ENCODE measurements at places on chromosomes 3 and 15.

DNA sequence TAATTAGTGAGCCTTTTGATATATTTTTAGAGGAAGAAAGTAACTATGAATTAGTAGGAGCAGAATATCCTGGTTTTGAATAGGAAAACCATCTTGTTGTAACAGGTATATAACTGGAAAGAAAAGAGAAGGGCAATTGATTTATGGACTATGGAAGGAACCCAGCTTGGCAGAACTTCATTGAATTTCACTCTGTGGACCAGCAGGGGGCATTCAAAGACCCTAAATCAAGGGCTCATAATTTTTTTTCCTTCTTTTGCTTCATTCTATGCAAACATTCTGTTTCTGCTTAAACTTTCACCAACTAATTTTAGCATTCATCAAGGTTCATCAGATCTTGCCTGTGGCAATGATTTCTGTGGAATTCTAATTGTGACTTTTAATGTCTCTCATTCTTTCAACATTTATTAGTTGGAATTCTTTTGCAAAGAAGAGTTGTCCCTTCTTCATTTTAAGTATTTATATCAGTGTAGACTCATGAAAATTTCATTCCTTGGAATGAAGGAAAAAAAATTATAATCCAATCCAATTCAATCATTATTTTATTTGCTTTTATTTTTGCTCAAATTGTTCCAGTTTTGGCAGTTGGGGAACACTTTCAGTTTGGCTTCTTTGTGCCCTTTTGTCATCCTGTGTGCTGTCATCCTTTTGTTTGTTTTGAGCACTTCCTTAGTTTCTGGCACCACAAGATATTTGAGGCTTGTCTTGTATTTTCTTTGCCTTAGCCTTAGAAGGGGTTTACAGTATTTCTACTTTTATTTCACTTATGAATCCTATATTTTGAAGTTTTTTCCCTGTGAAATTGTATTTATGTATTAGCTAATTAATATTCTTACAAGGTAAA lies 30.4 kb downstream of the NXPE3 start:
- peak; percentile 18 for DNase-seq

- DNase-seq, result no peak
Observed at GRCh38 chr3:44330444-44330843, 8.1 kb upstream of the TCAIM start.

- peak; percentile 16 for DNase-seq
Observed at GRCh38 chr15:89794627-89795241, 18.6 kb downstream of the MESP2 start.

DNA sequence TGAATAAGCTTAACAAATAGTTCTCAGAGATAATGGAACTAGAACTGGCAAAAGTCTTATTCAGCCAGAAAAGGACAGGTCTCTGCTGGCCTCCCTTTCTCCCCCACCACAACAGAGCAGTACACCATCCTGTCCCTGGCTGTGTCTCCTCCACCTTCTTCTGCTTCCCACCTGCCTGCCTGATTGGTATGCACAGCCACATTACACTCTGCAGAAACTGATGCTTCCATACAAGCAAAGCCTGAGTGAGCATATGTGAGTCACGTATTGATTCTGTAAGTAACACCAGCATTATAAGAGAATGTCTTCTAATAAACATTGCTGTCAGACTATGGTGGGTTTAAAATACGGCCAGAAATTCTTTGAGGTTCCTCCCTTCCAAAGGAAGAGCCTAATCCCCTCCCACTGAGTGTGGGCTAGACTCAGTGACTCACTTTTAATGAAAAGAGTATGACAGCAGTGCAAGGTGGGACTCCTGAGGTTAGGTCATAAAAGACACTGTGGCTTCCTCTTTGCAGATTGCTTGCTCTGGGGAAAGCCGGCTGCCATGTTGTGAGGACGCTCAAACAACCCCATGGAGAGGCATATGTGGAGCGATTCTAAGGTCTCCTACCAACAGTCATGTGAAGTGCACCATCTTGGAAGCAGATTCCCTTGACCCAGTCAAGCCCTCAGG lies 44.4 kb downstream of the ANXA2 start:
- DNase-seq, result no peak

DNA sequence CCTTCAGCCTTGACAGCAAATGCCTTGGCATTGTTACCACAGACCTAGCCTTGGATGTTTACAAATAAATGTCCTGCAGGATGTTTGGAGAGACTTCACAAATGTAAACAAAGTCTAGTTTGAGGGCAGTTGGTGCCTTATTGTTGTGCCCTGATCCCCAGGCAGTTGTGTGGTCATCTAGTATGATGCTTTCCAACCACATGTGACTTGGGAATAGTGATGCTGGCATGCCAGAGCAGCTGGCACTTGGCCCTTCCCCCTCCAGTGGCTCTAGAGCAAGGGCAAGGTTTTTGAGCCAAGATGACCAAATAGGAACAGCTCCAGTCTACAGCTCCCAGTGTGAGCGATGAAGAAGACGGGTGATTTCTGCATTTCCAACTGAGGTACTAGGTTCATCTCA lies 258.2 kb downstream of the ADAMTS17 start:
- no peak for DNase-seq

DNA sequence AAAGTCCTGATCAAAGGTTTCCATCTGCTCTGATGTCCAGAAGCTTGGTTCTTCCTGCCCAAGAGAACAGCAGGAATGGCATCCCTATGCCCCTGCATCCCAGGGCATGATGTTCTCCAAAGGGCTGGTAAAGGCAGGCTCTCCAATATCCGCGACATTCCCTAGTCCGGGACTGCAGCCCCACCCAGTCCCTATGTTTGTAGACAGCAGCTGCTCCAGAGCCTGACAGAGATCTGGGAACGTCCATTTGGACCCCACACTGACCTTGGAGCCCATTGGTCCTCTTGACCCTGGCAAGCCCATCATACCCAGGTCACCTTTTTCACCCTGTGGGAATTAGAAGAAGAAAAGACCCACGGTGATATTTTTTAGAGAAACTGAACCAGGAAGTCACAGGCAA lies 46.3 kb downstream of the COLQ start:
- DNase-seq, result no peak

GRCh38 chr3:112984485-112984884 lies 6.3 kb upstream of the GTPBP8 start:
- peak; percentile 1 for DNase-seq

DNA sequence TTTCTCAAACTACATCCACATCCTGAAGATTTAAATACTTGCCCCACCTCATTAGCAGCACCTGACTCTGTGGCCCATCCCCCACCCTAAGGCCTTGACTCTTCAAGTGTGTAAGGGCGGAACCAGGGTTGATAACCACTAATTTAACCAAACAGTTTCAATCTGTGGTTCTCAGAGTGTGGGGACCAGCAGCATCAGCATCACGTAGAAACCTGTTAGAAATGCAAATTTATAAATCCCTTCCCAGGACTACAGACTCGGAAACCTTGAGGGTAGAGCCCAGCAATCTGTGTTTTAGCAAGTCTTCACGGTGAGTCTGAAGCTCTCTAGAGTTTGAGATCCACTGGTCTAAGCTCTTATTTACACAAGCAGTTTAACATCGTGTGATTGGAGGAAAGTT lies 12.4 kb downstream of the GNB4 start:
- DNase-seq, result no peak

- no peak for DNase-seq
Observed at GRCh38 chr3:66136597-66136996, 84.2 kb upstream of the SLC25A26 start.

DNA sequence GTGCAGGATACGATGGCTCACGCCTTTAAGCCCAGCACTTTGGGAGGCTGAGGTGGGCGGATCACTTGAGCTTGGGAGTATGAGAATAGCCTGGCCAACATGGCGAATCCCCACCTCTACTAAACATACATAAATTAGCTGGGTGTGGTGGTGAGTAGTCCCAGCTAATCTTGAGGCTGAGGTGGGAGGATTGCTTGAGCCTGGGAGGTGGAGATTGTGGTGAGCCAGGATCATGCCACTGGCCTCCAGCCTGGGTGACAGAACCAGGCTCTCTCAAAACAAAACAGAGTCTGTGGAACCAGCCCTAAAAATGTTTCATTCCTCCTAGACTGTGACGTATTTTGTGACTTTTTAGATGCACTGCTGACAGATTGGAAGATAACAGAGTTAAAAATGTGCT lies 34.3 kb upstream of the RAD51 start:
- DNase-seq, result no peak
